Activated CD8-positive, alpha-beta memory T cell treated with anti-CD3 and anti-CD28 coated beads for 24 hours (primary cell): ENCODE measurements at places on chromosomes 13 and 19.

DNA sequence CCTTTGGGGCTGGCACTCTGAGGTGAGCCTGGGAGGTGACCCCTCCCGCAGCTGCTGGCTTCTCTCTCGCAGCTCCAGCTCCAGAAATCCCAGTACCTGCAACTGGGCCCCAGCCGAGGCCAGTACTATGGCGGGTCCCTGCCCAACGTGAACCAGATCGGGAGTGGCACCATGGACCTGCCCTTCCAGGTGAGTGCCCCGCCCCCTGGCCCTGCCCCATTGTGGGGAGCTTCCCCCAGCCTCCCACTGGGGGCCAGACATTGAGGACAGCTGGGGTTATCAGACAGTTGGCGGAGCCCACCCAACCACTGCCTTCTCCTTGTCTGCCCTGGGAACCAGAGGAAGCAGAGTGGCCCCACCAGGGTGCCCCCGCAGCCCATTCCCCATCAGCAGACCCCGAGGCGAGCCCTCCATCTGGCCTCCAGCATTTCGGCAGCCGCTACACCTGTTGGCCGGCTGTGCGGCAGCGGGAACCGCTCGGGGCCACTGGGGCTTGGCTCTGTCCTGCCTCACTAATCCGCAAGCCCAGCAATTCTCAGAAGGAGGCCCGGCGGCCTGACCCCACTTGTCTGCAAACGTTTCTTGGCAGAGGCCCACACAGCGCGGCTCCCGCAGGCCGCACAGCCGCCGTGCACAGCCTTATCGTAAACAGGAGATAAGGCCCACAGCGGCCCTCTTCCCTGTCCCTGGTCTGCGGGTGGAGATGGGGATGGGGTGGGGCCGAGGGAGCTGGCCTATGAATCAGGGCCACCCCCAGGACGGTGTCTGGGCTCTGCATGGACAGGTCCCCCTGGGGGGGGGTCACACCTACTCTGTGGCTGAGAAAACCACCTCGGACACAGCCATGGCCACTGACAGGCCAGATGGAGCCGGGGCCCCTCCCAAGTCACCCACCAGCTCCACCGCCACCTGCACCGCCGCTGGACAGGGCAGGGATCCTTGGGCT is 48.0 kb downstream of the COMP start:
- no peak for DNase-seq

DNA sequence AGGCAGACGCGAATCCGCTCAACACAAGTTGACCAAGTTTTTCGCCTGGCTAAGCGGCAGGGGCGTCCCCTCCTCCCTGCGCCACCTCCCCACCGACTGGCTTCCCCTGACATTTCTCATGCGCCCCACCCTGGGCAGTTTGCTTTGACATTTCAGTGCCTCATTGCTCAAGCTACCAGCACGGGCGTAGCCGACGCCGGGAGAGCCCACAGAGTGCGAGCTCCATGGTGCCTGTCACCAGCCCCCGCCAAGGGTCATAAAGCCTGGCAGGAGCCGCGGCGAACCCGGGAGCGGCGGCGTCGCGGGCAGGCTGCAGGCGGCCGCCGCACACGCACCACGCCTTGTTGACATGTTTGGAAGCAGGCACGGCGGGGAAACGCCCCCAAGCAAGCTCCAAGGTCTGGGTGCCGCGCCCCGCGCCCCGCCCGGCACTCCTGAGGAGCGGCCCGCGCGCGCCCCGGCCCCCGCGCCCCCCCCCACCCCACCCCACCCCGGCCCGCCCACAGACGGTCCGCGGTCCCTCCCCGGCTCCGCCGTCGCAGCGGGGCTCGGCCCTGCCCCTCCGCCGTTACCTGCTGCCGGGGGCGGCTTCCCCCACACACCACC is 601 bp downstream of the FBXL3 start:
- DNase-seq, result peak; percentile 85

DNA sequence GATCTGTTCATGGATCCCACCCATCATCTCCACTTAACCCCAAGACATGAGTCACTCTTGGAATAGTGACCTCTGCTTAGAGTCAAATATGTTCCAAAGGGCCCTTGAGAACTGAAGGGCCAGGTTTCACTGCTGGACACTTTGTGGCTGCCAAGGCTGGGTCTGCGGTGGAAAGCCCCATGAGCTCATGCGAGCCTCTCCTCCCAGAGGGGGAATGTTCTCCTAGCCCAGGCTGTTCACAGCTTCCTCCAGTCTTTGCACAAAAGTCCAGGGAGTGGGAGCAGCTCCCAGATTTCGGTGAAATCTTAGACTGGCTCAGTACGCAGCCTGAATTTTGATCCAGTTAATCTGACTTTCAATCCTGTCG is 732 bp upstream of the DCLK1 start:
- DNase-seq, result no peak

DNA sequence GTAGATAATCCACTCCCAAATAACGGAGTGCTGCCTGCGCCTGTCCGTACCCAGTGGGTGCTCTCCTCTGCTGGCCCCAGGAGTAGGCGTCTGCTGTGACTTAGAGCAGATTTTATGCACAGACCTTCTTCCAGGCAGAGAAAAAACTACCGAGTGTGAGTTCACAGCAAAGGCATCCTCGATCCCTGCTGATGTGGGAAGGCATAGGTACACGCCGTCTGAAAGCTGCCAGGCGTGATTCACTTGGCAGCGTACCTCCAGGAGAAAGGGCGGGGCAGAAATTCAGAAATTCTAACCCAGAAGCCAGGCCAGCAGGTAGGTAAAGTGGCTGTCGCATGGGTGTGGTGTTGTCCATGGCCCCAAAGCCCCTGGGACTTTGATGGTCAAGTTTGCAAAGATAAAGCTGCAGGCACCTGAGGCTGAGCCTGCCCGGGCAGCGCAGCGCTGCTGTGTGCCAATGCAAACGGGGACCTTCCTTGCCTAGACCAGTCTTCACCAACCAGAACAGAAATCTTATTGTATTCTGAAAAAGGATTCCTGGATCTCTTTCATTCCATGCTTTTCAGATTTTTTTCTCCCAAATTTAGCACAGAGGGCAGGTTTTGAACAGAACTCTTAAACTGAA is 36.3 kb downstream of the COL4A2 start:
- no peak for DNase-seq

DNA sequence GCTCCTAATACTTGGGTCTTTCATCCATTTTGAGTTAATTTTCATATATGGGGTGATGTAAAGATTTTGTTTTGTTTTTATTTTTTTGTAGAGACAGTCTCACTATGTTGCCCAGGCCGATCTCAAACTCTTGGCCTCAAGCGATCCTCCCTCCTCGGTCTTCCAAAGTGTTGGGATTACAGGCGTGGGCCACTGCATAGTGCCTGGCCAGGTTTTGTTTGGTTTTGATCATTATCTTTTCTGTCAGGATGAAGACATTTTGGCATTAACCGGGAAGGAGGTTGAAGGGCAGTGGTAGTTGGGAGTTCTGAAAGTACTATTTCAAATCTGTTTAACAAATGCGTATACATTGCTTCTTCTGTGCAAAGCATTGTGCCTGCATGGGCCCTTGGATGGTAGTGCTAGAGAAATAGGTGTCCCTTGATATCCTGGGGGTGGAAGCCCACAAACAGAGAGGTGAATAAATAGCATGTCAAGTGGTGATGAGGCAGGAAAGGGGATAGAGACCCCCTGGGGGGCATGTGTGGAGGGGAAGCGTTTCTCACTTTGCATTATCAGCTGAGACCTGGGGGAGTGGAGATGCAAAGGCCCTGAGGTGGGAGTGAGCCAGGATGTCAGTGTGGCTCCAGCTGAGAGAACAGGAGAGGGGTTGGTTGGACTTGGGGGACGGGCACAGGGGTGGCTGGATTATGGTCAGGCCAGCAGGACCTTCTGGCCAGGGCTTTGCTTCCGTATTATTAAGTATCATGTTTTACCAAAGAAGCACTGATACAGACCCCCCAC is 41.4 kb downstream of the GATAD2A start:
- no peak for DNase-seq

DNA sequence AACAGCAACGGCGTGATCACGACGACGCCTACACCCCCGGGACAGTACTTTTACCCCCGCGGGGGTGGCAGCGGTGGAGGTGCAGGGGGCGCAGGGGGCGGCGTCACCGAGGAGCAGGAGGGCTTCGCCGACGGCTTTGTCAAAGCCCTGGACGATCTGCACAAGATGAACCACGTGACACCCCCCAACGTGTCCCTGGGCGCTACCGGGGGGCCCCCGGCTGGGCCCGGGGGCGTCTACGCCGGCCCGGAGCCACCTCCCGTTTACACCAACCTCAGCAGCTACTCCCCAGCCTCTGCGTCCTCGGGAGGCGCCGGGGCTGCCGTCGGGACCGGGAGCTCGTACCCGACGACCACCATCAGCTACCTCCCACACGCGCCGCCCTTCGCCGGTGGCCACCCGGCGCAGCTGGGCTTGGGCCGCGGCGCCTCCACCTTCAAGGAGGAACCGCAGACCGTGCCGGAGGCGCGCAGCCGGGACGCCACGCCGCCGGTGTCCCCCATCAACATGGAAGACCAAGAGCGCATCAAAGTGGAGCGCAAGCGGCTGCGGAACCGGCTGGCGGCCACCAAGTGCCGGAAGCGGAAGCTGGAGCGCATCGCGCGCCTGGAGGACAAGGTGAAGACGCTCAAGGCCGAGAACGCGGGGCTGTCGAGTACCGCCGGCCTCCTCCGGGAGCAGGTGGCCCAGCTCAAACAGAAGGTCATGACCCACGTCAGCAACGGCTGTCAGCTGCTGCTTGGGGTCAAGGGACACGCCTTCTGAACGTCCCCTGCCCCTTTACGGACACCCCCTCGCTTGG is 966 bp downstream of the JUNB start:
- DNase-seq, result peak; percentile 90

DNA sequence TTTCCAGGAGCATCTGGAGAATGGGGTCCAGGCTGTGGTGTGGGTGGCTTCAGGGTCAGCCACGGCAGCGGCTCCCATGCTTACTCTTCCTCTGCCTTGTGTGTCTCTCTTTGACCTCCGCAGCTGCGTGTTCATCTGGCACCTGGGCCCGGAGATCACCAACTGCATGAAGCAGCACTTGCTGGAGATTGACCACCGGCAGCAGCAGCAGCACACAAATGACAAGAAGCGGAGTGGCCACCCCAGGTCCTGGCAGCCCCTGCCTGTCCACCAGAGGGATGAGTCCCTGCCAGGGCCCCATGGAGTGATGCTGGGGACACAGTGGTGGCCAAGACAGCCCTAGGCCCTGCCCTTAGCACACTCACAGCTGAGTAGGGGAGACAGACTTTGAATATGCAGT is 18.4 kb upstream of the OVOL3 start:
- no peak for DNase-seq

GRCh38 chr19:40466985-40467734 is at the start of gene SPTBN4:
SPTBN4 (plus strand) TSS chr19:40467001; CDS start chr19:40472622, 5,621 bp downstream.
- peak; percentile 65 for DNase-seq

GRCh38 chr13:35925669-35926068 is 205.5 kb downstream of the DCLK1 start:
- no peak for DNase-seq

DNA sequence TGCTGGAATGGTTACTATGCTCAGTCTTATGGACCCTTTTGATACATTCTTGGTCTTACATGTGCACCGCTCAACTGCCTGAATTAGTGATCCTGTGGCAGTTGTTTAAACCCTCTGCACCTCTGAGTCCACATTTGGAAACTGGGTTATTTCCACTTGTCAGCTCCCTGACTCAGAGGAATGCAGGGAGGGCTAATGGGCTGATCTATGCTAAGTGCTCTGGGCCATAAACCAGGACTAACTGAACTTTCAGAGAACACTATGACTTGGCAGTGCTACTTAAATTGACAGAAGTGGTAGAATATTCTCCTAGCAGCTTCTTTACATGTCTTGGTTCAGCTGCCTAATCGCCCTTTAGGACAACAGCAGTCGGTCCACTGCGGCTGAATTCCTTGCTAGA is 26.8 kb upstream of the MED4 start:
- no peak for DNase-seq

- DNase-seq, result no peak
These were observed 184.9 kb downstream of the TM9SF2 start for GRCh38 chr13:99686157-99686572.

DNA sequence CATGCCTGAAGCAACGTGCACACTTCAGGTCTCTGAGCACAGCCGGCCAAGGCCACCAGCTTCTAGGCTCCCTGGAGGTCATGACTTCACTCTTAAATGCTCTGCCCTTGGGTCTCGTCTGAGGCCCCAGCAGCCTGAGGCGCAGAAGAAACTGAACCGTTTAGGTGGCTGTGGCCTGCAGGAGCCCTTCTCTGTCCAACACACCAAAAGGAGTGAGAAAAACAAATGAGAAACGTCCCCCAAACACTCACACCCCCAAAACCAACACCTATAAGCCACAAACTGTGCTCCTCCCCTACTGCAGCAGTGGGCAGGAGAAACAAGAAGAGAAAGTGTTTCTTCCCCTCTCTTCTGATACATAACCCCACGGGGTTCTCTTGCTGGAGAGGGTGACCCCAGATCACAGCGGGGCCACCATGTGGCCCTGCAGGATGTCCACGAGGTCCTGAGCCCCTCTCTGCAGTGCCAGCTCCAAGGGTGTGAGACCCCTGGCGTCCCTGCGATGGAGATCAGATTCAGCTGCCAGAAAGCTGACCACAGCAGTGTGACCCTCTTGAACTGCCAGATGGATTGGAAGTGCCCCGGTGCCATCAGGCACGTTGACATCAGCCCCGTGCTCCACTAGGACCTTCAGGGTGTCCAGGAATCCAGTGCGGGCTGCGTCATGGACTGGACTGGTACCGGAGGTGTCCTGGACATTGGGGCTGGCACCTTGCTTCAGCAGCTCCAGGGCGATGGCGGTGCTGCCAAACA is 1.0 kb upstream of the KRI1 start:
- DNase-seq, result peak; percentile 84

GRCh38 chr19:4647676-4648644 is 8.6 kb downstream of the TNFAIP8L1 start:
- no peak for DNase-seq
